ENCODE measurements at places on chromosomes 1 and 21.

GRCh38 chr1:29456685-29457435 is 220.5 kb downstream of the PTPRU start:
- no peak for DNase-seq

DNA sequence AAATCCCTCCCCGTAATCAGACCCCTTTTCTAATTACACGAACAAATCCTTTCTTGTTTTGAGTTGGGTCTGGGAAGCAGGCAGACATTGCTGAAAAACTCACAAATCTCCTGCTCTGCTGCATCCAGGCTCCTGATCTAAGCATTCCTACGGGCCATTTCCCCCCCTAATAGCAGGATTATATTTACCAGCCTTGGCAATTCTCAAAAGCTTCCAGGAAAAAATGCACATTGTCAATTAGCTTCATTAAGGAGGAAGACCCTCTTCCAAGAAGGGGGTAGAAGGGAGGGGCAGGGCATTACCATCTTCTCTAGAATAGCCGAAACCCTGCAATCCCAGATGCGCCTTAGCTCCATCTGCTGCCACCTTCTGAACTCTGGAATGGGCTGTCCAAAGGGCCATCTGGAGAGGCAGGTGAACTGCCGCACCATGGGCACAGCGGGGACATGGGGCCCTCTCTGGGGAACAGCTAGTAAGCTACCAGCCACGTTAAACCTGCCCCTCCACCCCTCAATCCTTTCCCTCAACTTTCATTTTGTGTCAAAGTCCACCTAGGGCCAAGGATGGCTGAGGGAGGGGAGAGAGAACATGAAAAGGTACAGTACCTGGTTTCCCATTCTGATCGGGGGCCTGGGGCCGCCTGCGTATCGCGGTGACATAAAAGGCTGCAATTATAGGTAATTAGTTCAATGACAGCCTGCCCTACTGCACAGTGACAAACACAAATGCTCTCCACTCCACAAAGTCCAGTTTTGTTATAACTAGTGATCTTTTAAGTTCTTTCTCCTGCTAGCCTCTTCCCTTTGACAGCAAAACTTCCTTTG is 56.8 kb downstream of the MRPL37 start:
- no peak for DNase-seq

DNA sequence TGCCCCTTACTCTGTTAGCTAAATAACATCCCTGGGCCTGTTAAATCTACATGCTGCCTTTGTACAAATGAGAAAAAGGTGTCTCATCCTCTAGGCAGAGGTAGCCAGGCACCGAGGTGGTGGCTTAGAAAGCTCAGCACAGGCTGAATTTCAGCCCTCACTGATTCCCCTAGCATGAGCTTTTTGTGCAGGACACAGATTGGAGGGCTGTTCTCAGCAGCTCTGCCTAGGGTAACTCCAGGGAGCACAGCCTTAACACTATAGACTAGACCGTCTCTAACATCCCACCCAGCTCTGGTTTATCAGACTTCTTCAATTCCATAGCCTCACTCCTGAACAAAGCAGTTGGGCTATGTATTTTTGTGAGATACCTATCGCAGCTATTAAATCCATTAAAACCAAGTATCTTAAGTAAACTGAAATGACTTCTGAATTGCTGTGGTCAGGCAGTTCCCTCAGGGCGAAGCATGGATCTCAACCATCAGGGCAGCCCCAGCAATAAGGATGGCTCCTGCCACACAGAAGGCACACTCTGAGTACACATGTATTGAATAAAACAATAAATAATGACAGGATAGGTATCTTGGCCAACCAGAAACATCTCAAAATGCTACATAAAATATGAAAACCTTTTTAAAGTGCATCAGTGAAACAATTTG is 14.8 kb downstream of the S100A6 start:
- DNase-seq, result no peak

DNA sequence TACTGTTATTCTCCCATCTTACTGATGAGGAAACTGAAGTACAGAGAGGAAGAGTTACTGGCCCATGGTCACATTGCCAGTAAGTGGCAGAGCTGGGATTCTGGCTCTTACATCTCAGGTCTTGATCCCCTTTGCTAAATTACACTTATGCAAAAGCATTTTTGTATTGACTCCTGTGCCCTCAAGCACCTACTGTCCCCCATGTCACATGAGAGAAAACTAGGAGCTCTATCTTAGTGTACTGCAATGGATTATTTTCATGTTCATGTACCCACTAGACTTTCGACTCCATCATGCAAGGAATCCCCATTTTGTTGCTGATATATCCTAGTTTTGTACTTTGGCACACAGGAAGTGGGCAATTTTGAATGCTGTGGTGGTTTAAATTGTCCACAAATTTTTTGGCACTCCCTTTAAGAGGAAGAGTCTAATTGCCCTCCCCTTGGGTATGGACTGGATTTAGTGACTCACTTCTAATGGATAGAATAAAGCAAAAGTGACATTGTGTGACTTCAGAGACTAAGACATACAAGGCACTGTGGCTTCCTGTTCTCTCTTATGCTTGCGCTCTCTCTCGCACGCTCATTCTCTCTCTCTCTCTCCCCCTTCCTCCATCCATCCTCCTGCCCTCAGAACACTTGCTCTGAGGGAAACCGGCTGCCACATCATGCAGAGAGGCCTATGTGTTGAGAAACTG is 43.5 kb upstream of the JAK1 start:
- no peak for DNase-seq

GRCh38 chr1:27671964-27672749 is at the start of gene IFI6:
Gene IFI6 (minus strand): TSS chr1:27672192. CDS start chr1:27669314, 2,878 bp downstream.
- peak; percentile 71 for DNase-seq

DNA sequence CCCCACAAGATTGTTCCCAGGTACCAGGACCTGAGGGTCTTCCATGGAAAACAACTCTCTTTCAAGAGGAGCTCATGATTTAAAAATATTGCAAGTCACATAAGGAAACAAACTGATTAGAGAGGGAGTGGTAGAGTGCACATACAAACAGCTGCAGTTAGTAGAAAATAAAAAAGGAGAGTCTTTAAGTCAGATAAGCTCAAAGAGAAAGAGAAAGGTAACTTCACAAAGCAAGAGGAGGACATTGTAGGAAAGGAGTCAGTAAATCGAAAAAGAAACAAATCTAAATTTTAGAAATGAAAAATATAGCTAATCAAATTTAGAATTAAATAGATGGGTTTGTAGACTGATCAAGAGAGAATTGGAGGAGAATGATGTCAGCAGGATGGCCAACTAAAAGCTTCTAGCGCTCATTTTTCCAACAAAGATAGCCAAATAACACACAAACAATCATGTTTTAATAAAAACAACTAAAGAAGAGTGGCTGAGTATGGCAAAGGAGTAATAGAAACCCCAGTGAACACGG is 86.1 kb upstream of the CD53 start:
- no peak for DNase-seq
